ENCODE measurements at places on chromosomes 6 and 20. TPM values are rescaled to one million over a fixed set of nuclear protein-coding genes. Genes with fewer than 3 reads are reported as not detected.

DNA sequence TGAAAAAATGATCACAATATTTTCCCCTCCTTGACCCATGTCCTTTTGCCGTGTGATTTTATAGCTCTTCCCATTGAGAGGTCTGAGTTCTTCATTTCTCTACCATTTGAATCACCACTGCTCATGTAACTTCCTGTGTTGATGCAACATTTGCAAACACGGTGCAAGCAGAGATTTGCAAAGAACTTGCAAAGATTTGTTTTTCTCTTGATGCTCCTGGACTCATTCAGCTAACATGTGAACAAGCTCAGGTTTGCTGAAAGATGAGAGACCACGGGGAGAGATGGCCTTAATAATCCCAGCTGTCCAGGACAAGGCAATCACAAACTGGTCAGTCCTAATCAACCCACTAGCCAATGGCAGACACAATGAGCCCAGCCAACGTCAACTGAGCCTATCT lies 8.6 kb downstream of the VNN2 start:
- H3K27me3 ChIP-seq = no peaks in the 10 kb centered on the region
- no peaks in the 10 kb centered on the region for H3K4me1 ChIP-seq
- no peaks in the 10 kb centered on the region for H3K36me3 ChIP-seq
- no peak overlapping the region for H3K4me3 ChIP-seq
- H3K27ac ChIP-seq = no peak overlapping the region
- no peak for DNase-seq

GRCh38 chr6:136526196-136526930 lies 23.9 kb downstream of the MAP7 start:
- no peak overlapping the region for H3K4me3 ChIP-seq
- no peaks in the 10 kb centered on the region for H3K36me3 ChIP-seq
- H3K27me3 ChIP-seq = no peaks in the 10 kb centered on the region

DNA sequence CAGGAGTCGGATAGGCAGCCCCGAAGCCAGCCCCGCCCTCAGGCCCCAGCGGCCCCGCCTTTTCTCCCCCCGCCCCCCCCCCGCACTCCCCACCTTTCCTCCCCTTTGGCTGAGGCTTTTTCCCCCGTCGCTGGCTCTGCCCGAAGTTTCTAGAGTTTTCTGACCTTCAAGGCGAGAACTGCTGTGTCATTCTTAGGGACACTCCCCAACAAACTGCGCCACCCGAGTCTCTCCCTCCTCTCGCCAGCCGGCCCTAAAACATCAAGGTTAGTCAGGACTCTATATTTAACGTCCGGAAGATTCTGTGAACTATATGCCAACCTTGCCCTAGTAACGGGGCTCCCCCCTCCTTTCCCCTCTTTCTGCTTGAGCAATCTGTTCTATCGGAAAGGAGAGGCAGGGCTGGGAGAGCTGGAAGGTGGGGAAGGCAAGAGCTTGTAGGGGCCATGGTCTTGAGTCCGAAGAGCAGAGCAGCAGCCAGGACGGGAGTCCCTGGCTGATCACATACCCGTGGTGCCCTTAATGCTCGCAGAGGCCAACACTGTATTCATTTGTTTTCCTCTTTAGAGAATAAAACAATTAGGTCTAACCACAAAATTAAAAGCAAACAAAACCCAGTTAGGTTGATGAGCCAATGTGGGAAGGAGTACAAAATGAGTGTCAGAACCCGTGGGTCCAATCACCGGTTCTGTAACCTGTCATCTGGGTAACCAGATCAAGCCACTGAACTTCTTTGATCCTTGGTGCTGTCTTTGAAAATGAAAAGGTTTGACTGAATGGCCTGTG lies 5.3 kb upstream of the HSPA1B start:
- peaks cover 51% of the 10 kb centered on the region for H3K4me1 ChIP-seq
- H3K4me3 ChIP-seq = peak overlapping the region; percentile 69
- peak overlapping the region; percentile 94 for H3K27ac ChIP-seq
- no peaks in the 10 kb centered on the region for H3K36me3 ChIP-seq

Gene CCN6
- total RNA-seq = not detected

Gene MYT1
- total RNA-seq = 0.08 TPM

Measured in hepatocyte (in vitro differentiated cells).